CD4-positive, alpha-beta T cell treated with Interleukin-17A for 4 hours (primary cell): ENCODE measurements at places on chromosomes 11 and 22.

GRCh38 chr11:121554552-121554951 lies 101.8 kb upstream of the SORL1-AS1 start:
- no peak for DNase-seq

GRCh38 chr11:128552783-128553661 lies 34.3 kb downstream of the ETS1 start:
- DNase-seq = peak; percentile 49

DNA sequence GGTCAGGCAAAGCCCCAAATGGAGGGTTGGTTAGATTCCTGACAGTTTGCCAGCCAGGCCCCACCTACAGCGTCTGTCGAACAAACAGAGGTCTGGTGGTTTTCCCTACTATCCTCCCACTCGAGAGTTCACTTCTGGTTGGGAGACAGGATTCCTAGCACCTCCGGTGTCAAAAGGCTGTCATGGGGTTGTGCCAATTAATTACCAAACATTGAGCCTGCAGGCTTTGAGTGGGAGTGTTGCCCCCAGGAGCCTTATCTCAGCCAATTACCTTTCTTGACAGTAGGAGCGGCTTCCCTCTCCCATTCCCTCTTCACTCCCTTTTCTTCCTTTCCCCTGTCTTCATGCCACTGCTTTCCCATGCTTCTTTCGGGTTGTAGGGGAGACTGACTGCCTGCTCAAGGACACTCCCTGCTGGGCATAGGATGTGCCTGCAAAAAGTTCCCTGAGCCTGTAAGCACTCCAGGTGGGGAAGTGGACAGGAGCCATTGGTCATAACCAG lies 4.7 kb upstream of the TTC36 start:
- no peak for DNase-seq

GRCh38 chr11:93986716-93987115 lies 34.4 kb upstream of the HEPHL1 start:
- DNase-seq = no peak

DNA sequence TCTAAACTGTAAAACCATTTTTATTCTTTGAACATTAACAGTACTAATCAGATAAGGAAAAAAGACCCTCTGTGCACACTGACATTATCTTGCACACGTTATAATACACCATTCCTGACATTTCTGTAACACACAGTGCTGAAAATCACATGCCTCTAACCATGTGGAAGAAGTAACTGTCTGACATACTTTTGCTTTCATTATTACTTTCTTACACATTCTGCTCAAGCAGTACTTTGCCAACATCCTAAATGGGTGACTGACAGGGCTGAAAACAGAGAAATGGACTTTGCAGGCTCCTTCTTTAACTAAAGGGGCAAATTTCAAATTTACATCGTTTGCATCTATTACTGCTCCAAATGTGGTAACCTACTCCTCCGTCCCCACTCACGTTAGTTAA lies 22.8 kb upstream of the TP53AIP1 start:
- DNase-seq = no peak

DNA sequence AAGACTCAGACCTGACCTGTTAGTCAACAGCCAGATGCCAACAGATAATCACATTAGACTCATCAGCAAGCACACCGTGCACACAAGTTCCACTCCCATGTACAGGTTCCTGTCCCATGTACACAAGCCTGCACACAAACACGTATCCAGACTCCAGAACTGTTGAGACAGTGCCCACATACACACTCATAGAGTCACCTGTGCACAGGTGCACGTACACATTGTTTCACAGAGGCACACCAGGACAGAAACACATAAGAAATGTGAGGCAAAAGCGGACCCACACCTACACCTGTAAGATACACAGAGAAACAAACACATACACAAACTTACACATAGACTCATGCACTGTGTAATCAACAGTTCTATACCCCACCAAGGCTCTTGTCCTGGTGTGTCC lies 2.7 kb upstream of the ZNF74 start:
- DNase-seq = no peak

DNA sequence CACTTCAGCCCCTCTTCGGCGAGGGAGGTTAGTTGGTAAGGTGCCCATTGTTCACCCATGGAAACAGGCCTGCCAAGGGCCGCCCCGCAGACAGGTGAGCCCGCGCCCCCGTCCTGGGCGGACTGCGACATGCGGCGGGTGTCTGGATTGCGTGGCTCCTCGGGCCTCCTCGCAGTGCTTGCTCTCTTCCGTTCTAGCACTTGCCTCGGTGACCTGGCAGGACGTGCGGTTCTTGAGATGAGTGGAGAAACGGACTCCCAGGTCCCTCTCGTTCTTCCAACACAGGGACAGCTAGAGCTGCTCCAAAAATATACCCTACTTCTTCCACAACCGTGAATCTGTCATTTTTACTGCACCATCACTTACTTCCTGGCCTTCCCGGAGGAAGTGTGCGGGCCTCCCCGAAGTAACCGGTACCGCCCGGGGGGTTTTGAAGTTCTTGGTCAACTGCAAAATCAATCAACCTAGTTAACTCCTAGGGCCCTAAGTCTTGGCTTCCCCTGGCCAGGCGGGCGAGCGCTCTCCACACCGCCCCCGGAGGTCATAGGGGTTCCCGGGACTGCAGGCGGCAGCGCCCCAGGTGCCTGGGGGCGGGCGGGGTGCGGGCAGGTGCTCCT lies 745 bp upstream of the ZBTB44 start:
- DNase-seq = peak; percentile 67

DNA sequence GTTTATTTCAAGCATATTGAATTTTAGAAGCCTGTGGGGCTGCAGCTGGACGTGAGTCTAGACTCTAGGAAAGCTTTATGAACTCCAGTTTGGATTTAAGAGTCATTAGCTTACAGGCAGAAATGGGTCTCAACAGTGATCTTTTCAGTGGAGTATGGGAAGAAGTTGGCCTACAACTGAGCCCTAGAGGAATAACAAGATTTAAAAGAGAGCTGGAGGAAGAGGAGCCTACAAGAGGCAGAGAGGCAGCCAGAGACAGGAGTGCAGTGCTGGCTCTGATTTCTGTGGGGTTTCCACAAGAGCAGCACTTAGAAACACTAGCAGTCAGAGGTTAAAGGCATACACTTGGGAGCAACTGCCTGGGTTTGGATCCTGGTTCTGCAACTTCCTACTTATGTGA lies 17.9 kb downstream of the APOL5 start:
- no peak for DNase-seq

DNA sequence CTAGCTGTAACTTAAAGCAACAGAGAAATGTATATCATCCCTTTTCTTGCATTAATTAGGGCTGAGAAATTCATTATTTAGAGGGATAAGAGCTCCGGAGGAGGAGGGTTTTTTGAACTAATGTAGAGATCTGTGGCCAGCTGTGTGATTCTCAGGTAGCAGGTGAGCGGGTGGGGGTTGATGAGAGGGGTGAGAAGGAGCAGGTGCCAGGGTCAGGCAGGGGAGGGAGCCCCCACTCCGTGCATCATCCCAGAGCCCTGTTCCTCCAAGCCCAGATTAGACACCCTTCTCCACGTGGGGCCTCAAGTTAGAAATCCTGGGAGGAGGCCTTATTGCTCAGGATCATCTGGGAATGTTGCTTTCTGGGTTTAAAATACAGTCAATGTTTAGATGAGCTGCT lies 24.9 kb downstream of the ZBTB16 start:
- DNase-seq = no peak

GRCh38 chr11:88544656-88545280 lies 207.2 kb upstream of the CTSC start:
- DNase-seq = no peak

DNA sequence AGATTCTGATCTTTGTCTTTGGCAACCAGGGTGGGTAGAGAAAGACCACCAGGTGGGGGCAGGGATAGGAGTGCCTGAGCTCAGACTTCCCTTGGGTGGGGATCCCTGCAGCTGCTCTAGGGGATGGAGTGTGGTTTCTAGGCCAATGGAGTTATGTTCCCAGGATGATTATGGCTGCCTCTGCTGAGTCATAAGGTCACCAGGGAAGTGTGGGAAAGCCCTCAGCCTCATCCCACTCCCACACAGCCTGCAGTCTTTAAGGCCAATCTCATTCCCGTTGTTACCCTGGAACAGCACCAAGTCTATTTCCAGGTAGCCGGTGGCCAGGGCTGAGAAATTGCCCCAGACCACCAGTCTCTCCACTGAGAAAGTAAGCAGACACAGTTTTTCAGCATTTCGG lies 2269.3 kb upstream of the RAG2 start:
- no peak for DNase-seq

GRCh38 chr22:37533995-37534394 lies 14.8 kb upstream of the CARD10 start:
- no peak for DNase-seq

GRCh38 chr11:72561856-72562255 lies 112.4 kb downstream of the PDE2A start:
- DNase-seq = no peak

DNA sequence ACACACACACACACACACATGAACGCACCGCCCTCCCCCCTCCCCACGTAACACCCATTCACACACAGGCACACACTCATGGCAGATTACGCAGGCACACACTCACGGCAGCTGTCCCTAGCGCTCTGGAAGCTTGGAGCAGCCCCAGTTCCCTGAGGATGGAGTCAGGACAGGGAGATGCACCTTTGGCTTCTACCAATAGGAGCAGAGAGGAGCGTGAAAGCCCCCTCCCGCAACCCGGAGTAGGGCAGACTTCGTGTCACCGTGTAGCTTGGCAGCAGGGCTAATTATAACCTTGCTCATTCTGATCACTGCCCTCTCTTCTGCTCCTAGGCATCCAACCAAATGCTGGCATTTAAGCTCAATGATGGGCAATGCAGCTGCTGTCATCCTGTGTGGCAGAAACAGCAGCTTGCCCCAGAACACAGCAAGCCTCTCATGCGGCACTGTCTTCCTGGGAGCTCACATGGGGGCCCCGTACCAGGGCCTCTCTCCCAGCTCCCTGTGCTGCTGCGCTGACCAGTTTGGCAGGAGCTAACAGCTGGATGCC lies 31.9 kb downstream of the ANKK1 start:
- DNase-seq = no peak

DNA sequence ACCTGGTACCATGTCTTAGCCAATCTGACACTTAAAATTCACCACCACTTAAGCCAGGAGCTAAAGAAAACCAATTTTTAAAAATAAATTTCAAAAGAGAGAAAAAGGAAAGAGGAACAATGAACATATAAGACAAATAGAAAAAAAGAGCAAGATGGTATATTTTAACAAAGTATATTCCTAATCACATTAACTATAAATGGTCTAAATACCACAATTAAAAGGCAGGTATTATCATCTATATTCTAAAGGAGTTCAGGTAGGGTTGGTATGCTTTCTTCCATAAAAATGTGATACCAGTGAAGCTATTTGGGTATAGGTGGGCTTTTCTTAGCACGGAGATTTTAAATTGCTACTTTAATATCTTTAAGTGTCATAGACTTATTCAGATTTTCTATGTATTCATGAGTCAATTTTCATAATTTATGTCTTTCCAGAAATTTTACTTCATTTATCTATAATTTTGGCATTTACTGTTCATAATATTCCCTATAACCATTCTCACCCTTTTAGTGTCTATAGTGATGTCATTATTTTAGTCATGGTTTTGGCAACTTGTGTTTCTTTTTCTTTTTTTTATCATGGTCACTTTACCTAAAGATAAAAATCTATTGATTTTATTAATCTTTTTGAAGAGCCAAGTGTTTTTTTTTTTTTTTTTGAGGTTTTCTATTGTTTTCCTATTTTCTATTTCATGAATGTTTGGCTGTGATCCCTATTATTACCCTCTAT lies 56.5 kb upstream of the IGLL5 start:
- no peak for DNase-seq

DNA sequence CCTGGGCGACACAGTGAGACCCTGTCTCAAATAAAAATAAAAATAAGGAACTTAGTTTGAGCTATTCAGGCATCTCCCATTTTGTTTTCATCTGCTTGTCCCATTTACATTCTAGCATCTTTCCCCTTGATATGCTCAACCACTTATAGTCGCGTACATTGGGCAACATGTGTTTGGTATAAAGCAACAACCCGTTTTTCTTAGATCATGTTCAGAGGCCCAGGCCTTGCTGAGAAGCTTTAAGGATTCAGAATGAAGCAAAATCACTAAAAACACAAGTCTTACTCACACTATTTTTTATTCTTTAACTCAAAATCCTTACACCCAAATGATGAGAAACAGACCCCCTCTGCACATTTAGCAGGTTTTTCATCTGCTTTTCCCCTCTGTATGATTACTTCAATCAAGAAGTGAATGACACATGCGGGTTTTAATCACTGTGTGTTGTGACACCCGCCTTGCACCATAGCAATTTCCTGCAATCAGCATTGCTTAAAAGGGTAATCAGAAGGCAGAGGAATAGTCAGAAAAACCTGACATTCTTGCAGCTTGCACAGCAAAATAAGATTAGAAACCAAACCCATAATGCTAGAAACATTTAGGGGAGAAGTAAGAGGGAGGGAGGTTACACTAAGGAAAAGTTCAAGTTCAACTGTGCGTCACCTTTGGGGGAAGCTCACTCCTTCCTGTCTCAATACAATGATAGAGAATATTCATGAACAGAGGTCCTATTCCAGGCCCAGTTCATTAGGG lies 25.9 kb downstream of the ALG9 start:
- DNase-seq = no peak

- no peak for DNase-seq
These were observed 19.2 kb downstream of the TBX1 start for GRCh38 chr22:19779685-19780268.

- no peak for DNase-seq
These were observed 5.4 kb downstream of the SMCO4 start for GRCh38 chr11:93537767-93538261.

- DNase-seq = no peak
These were observed 25.9 kb downstream of the ALG12 start for GRCh38 chr22:49892226-49892899.

DNA sequence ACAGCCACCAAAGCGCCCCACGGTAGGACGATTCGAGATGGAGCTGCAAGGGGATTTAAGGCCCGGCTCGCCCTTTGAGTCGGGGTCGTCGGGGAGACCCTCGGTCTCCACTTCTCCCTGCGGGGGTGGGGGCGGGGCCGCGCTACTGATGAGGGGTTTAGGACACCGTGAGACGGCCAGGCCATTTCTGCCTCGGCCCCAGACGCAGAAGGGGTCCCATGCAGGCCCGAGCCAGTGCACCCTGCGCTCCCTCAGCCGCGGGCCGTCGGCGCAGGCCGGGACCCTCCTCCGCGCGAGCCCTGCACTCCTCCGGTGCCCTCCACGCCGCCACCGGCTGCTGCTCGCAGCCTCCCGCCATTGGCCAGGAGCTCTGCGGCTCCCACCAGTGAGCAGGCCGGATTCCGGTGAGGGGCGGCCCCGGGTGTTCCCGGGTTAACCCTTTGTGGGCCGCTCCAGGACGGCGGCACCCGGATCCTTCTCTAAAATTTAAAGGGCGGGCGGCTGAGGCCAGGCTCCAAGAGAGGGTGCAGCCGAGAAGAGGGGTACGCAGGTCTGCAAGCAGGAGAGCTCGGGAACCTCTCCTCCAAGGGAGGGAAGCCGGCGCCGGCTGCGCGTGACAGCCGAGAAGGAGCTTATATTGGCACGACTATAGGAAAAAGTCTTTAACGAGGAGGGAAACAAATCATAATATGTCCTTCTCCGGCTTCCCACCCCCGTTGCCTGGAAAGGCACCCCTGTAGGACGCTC lies 18.0 kb downstream of the CREB3L1 start:
- DNase-seq = peak; percentile 84

GRCh38 chr11:30392221-30392784 lies 69.4 kb downstream of the ARL14EP start:
- no peak for DNase-seq
